ENCODE measurements at places on chromosomes 5 and 9.

DNA sequence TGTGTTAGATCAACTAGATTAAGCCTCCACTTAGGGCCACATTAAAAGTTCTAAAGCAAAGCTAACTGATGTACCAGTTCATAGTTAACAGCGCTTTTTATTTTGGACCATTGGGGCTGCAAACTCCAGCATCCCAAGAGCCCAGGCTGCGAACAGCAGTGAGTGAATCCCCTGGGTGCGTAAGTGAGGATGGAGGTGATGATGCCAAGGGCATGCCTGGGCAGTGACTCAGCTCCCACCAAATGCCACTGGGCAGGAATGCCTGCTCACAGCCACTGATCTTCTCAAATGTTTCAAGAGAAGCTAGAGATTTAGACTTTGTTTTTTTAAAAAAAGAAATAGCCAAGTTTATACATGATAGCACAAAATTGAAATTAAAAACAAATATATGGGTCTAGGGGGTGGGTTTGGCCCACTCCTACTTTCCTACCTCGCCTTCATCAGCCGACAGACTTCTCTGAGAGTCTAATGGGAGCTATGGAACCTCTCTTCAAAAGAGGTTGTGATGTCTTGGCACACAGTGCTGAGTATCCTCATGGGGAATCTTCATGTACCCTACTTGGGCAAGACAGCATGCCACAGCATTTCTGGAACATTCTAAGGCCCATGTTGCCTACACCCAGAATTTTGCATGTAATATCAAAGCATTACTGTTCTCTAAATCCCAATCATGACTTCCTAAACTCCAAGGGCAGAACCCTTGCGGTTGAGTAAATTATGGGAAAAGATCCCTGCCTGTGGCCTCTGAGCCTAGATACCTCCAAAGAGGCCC is 398.1 kb downstream of the EBF1 start:
- DNase-seq: no peak

- no peak for DNase-seq
These were observed 55.0 kb downstream of the PJA2 start for GRCh38 chr5:109354761-109355160.

- DNase-seq: peak; percentile 3
These were observed at the start of gene MAST4 for GRCh38 chr5:66595756-66596635. TSS of gene MAST4 (plus strand) at chr5:66596393. CDS start at chr5:66596656, 263 bp downstream.

DNA sequence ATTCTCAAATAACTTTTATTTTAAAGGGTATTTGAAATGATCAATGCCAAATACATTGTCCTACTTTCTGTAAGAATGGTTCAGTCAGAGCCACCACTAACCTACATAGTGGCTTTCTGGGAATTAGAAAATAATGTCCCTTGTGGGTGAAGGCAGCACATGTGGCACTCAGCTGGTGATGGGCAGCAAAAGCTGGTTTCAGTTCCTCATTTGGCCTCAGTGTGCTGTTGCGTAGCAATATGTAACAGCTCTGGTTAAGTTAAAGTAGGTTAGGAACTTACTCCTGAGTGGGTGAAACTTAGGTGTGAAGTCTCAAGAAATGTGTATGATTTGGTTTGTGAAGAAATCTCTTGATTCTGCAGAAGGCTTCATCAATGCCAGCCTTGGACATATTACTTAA is 99.6 kb upstream of the SPEF2 start:
- no peak for DNase-seq

- DNase-seq: no peak
These were observed 122.5 kb downstream of the MEF2C start for GRCh38 chr5:88760527-88760926.

DNA sequence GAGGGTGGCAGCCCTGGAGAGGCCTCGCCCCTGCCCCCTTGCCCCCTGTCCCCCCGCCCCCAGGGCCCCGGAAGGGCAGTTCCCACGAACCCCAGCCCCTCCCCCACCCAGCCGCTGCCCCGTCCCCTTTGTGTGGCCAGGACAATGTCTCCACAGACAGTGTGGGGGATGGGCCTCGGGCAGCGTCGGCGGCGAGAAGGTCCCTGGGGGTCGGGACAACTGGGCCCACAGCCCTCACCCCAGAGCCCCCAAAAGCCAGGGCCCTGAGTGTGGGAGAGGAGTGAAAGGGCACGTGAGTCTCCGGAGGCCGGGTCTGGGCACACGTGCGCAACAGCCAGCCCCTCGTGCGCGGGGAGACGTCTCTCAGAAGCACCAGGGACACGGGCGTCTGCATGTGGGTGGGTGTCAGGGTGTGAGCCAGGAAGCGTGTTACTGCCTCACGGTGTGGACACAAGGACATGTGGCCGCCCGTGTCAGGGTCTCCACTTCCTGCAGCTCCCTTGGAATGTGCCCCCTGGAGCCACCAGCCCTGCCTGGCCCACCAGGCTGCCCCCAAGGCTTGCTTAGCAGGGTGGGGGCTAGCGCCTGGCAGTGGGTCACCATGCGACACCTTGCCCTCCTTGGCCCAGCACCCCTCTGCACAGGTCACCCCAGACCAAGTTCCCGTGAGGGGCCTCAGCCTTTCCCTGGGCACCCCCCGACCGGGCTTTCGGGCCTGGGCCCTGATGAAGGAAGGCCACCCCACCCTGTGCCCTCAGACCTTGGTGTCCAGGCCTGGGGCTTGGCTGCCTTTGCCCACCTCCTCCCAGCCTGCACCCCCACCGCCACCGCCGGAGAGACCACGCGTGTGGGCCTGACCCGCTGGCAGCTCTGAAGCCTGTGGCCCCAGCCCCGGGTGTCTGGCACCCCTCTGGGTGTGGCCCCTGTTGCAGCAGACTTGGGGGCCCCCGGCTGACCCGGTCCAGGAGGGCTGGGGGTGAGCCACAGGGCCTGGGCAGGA is 12.8 kb upstream of the NRARP start:
- no peak for DNase-seq

DNA sequence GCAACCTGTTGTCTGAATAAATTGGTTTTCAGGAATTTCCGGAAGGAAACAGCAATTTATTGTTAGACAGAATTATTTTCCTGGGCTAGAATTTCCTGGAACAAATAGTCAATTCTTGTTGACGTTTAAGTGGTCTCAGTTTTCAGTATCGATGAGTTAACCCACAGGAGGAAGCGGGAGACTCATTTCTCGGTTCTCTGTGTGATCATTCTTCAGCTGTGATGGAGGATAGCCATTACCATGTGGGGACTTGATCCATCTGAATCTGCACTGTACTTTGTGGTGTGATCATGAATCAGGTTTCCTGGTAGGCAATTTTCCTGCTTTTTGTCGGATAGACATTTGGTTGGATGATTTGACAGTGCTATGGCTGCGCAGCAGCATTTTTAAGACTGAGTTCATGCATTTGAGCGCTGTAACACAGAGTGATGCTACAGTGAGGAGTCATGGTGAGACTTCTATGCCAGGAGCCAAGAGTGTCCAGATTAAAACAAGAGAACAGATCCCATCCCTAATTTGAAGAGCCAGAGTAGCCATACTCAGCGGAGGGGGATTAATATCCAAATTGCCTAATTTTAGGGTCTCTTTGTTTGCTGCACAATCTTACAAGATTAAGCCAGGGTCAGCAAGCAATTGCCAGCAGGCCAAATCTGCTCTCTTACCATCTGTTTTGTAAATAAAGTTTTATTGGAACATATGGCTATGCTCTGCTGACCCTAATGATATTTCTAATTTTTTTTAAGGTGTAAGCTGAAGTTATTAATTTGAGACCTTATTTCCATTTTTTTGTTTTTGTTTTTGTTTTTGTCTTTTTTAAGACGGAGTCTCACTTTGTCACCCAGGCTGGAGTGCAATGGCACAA is 355.9 kb downstream of the RAB3C start:
- DNase-seq: no peak

DNA sequence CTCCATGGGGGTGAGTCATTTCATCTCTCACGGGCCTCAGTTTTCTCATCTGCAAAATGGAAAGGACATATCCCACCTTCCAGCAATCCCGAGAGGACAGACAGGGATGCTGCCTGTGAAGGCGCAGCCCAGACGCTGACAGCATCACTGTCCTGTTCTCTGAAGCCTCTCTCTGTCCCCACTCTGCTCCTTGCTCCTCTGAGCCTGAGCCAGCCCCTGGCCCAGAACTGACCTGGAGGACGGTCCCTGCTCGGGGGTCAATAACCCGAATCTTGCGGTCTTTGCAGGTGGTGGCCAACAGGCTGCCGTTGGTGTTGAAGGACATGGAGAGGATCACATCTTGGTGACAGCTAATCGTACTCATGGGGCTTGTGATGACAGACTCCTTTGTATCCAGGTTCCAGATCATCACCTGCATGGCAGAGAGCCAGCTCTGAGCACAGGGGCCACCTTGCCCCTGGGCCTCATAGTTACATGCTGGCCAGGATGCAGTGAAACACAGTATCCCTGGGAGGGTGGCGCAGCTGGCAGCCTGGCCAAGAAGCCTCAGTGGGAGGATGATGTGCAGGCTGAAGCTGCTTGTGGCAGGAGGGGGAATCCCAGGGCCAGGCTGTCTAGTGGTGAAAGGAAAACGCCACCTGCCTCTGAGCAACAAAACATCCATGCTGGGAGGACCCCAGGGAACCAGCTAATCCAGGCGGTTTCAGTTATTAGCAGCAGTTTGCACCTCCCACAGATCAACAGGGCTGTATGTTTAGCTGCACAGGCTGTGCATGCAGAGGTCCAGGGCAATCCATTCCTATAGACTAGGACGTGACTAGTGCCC is 14.0 kb upstream of the TRIM14 start:
- DNase-seq: no peak

- DNase-seq: no peak
These were observed 68.3 kb upstream of the FCN2 start for GRCh38 chr9:134812343-134812673.

DNA sequence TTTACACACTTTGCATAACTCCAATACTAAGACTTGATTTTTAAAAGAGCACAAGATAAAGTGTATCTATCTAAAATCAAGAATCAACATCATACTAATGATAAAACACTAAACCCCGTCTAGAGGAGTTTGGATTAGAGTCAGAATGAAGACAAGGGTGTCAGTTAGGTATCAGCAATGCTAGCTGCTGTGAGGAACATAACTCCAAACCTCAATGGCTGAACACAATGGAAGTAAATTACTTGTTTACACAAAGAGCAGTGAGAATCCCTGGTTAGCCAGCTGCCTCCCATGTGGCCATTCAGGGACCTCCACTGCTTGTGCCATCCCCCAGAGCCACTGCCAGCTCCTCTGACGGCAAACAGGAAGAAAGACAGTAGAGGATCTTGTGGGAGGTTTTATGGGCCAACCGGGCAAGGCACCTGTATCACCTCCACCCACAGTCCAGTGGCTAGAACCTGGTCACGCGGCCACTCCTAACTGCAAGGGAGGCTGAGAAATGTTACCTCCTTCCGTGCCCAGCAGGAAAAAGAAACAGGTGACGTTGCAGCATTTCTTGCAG is 24.0 kb upstream of the GRHPR start:
- no peak for DNase-seq

DNA sequence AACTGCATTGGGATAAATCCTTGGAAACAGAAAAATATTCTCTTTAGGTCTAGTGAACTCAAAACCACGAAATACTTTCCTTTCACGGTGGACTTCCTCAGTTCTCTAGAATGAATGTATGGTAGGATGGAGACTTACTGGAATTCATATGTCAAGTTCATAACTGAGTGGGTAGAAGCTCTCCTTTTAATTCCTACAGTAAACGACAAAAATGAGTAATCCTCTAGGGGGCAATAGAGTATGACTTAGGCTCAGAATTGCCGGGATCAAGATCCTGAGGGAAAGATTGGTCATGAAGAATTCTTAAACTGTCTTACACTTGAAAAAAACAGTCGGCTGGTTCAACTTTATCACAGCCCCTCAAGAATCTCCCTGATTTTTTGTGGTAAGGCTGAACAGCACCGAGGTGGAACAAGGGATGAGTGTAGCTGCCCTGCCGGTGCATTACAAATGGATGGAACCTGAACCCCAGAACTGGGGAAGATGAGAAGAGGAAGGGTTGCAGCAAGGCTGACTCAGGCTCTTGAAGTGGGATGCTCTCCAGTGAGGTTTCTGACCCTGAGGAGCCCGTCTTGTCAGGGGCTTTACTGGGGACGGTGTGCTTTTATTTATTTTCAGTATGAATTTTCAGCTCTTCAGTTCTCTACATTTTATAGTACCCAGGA is 14.0 kb upstream of the LOX start:
- no peak for DNase-seq

DNA sequence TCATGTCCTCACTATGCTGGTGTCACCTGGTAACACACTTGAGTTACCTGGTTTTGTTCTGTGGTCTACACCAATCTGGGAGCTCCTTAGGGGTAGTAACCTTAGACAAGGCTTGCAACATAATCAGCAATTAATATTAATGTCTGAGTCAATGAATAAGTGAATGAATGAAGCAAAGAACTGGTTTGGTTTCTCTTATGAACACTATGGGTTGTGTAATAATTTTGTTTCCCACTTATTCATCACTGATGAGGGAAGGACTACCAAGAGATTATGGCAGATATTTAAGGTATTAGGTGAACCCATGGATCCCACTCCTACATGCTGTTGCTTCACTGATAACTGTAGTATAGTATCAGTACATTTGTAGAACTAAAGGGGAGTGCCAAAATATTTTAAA is 116.0 kb downstream of the SLC12A2 start:
- no peak for DNase-seq

- DNase-seq: no peak
These were observed 22.5 kb downstream of the TICAM2 start for GRCh38 chr5:115579747-115580173.

DNA sequence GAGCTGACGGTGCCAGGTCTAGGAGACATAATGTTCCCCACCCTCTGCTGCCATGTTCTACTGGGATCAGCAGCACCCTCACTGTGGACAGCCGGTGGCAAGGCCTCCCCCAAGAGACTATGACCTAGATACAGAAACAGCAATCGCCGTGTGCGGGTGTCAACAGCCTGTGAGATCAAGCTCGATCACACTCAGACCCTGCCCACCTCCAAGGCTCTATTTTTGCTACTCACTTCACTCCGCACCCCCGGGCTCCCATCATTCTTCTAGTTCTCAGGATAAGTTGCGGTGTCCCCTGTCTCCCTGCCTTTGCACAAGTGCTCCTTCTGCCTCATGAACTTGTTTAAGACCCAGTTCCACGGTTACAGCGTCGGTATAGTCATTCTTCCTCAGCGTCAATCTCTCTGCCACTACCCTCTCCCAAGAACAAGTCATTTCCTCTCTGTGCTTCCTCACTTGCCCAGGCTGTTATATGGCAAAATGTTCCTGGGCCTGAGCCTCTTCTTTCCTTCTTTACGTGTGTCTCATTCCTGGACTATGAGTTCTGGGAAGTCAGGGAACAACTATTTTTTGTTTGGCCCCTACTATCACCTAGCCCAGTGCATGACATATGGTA is 5.4 kb upstream of the DOCK8 start:
- DNase-seq: no peak

DNA sequence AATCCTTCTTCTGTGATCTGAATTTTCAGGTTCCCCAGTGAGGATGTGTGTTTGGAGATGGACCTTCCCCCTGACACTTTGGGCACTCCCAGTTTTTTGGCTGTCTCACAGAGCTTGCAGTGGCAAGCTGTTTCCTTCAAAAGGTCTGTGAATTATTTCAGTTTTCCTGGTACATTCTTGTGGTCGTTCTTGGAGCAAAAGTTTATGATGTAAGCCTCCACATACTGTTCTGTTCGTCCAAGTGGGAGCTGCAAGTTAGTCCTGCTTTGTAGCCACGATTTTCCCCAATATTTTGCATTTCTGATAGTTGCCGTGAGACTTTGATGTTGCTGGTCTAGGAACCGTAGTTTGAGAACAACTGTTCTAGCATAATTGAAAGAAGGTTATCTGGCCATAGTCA is 88.3 kb downstream of the MTAP start:
- DNase-seq: no peak

- no peak for DNase-seq
These were observed 45.6 kb downstream of the COL15A1 start for GRCh38 chr9:98989036-98990000.

- no peak for DNase-seq
These were observed 16.4 kb downstream of the DENND4C start for GRCh38 chr9:19246891-19247290.

All from T follicular helper cell (primary cell).